ENCODE measurements at places on chromosomes 5 and 9. TPM values are rescaled to one million over a fixed set of nuclear protein-coding genes. Genes with fewer than 3 reads are reported as not detected.

- DNase-seq: no peak
Observed at GRCh38 chr5:160742446-160742845, 109.6 kb downstream of the ATP10B start.

- DNase-seq: no peak
Observed at GRCh38 chr5:142216931-142217330, 107.9 kb downstream of the SPRY4 start.

The HMCN2 gene
- 4.2 TPM for total RNA-seq

DNA sequence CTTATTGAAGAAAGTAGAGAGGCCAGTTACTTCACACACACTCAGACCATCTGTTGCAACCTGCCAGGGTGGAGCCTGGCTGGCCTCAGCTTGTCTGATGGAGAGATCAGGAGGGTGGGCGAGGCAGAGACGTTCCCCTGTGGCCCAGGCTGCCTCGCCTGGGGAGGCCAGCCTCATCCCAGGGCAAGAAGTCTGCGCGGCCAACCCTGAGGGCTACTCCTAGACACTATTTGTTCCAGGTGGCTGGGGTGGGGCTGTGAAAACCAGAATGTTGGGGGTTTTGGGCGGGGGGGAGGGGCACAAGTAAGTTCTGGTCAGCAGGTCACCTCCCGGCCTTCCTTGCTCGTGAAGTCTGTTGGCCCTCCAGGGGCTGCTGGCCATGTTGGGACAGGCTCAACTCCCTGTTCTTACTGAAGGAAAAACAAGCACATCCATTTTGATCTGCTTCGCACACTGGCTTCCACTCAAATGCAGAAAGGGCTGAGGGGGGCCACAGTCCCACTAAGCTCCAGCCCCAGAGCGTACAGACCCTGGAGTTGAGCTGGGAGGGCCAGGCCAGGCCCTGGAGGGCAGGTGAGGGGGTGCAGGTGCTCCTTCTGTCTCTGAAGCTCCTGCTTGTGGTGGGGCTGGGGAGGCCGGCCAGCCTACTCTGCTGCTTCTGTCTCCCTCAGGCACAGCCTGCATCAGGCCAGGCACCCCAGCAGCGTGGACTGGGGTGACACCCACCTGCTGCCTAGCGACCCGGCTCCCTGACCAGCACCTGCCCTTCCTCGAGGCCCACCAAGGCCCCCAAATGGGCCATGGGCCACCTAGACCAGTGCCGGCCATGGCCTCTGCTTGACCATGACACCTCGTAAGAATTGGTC is 46.6 kb downstream of the SECISBP2 start:
- peak; percentile 16 for DNase-seq

The CHSY3 gene
- 1.00 TPM for total RNA-seq

DNA sequence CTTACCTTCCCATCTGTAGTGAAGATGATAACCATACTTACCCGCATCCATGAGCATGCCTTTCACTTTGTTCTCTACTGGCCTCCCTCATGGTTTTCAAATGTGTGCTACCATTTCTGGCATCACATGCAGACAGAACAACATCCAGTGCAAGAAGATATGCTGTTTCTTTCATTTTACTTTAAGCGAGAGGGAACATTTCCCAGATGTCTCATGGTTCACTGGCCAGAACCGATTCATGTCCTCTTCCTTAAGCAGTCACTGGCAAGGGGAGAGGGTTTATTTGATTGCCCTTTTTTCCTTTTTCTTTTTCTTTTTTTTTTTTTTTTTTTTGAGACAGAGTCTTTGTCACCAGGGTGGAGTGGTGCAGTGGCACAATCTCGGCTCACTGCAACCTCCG is 37.7 kb downstream of the ARRDC3 start:
- DNase-seq: no peak

DNA sequence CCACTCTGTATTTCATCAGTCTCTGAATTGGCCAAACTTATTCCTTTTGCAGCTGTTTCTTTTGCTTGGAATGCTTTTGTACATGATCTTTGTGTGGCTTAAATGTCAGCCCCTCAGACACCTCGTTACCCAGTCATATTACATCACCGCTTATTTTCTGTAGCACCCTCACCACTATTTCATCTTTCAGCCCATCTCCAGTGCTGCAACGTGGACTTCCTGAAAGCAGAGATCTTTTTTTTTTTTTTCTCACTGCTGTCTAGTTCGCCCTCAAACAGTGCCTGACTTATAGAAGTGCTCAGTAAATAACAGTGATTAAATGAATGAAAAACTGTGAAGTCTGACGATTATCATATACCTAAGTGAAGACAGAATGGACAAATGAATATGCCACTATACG is 835 bp downstream of the SRA1 start:
- no peak for DNase-seq

The GLIPR2 gene
- 22.8 TPM for total RNA-seq

GRCh38 chr9:124291801-124292396 is 34.1 kb downstream of the NEK6 start:
- no peak for DNase-seq

DNA sequence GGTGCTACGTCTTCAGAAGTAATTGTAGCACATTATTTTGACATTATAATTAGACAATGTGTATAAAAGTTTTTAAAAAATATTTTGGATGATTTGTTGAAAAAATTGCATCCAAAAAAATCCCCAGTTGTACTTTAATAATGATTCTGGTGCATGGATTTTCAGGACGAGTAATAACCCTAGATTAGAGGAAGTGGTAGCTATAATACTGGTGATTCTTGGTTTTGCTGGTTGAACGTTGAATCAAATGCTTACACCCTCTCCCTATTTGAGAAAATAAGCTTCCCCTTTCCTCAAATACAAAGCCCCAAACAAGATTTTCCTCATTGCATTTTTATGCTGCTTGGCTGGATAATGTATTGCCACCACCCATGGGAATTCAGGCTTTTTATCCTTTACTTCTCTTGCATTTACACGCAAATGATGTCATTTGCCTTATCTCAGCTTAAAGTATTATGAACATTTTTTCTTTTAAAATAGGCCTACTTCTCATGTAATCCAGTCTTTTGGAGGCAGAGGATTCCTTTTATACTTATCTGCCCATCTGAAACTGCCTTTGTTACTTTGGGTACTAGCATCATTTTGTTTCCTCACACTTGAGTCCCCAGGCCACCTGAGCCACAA is 86.3 kb downstream of the UBE2R2 start:
- DNase-seq: no peak

DNA sequence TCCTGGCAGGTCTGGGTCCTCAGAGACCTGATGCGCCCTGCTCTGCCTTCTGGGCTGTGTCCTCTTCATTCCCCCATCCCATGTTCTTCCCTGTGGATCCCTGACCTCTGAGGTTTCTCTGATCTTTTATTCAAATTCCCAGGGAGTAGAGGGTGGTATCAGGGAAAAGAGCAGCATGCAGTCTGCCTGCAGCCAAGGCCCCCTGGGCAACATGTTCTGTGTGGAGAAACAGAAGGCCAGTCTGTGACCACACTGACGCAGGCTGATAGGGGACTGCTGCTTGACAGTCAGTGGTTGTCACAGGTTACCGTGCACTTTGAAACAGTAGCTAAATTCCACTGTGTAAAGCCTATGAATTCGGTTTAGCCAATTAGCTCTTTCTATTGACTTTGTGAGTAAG is 156.6 kb upstream of the IRX2 start:
- no peak for DNase-seq

- DNase-seq: peak; percentile 10
Observed at GRCh38 chr9:114272739-114273431, 50.0 kb upstream of the ORM1 start.

The ELAVL2 gene
- 0.99 TPM for total RNA-seq

DNA sequence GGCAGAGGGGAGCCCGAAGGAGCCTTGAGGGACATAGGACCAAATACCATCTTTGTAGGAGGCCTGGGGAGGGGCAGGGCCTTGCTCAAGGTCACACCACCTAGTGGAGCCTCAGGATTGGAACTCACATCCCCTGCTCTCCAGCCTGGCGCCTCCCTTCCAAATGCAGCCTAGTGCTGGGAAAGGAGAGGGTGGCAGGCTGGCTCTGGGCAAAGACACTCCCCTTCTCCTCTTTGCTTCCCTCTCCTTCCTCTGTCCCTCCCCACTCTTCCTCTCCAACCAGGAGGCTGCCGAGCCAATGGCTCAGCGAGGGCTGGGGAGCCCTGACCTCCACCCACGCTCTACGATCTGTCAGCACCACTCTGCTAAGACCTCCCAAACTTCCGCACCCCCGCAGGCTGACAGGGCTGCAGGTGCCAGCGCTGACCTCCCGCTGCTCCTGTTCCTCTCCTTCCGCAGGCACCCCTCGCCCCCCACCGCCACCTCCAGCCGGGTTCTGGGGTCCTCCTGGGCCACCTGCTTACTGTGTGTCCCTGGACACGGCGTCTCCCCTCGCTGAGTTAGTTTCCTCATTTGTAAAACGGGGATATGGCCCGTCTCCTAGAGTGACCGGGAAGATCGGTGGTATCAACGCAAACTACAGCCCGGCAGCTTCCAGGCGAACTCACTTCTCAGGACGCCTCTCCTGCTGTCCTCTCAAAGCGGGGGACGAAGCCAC is 52.9 kb downstream of the C9orf50 start:
- peak; percentile 62 for DNase-seq

The MED27 gene
- total RNA-seq: 17.5 TPM

The SPATA31A3 gene
- not detected for total RNA-seq

DNA sequence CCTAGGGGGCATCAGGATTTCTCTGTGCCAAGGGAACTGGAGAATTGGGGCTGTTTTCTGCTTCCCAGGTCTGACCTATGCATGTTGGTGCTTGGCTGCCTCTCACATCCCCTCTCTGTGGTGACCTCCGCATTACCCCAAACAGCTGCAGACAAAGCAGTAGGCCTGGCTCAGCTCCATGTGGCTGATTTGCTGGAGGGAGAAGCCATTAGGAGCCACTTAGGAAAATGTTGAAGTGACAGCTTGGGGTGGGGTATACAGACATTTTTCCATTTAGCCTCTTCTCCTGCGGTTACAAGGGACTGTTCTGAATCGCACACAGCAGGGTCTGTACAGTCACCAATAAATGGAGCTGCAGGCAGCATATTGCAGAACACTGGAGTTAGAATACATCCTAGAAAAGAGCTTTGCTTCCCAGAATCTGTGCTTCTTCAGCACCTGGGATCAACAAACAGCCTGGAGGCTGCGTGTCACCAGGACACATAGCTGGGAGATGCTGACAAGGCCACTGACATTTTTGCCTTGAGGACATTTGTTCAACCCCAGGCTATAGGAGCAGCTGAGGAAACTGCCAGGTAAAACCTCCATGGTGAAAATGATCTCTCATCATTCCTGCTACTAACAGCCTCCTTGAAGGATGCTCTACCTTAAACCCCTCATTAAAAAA is 335.3 kb downstream of the DIRAS2 start:
- DNase-seq: no peak

DNA sequence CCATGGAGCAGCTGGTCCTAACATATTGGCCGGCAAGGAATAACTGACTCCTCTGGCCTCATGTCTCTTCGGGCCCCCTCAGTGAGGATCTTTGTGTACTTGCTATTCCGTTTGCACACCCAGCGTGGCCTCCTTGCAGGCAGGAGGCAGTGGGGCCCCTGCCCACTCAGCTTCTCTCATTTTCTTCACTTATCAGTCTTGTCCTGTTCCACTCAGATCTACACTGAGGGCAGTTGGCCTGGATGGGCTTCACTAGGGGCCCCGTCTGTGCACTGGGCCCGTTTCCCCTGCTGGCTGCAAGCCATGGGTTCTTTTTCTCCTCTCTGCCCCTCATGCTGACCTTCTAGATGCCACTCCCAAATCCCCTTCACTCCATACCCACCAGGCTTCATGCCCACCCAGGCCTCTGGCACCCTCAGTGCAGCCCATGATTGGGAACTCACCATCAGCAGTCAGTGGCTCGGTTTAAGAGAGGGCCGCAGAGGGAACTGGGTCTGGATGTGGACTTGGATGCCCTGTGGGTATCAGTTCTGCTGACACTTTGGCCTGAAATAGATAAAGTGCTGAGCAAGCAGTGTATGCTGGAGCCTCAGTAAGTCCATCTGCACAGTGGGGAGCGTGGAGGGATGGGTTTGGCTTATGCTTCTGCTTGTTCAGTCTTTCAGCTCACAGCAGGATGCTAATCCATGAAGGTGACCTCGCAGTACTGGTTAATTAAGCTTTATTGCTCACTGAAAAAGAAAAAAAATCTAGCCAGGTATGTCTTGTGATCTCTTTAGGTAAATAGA is 57.9 kb downstream of the ERBIN start:
- no peak for DNase-seq

GRCh38 chr9:137053944-137054931 is at the start of gene ENTPD2:
TSS of gene ENTPD2 (minus strand) at chr9:137054061. CDS start at chr9:137053997, 64 bp downstream.
- no peak for DNase-seq

The KCNIP1 gene
- total RNA-seq: 0.99 TPM

All from ovary (tissue), 10 donors.